AG09319 (cell line): ENCODE measurements at places on chromosomes 1 and 21.

DNA sequence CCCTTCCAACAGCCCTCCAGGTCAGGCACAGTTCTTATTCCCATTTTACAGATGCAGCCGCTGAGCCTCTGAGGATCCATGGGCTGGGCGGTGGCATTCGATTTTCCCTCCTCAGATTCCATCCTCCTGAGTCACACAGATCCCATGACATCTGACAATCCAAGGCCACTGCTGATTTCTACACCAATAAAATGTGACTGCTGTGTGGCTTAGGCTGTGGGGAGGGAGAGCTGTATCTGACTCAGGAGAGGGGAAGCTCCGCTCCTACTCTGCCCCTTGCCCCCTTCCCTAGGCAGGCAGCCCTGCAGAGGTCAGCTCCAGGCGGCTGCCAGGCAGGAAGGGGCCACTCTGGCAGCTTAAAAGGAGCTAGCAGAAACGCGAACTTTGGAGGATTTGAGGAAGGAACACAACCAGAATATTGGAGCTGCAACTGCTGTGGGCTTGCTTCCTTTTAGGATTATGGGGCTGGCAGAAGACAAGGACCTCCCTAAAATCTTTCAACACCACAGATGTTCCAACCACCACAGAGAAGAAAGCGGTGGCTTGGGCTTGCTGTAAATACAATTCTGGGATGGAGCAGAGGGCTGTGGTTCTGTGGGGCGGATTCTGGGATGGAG is 50.0 kb downstream of the MRPL37 start:
- no peak for DNase-seq

- no peak for DNase-seq
Observed at GRCh38 chr1:165907256-165907857, 79.9 kb downstream of the UCK2 start.

- no peak for DNase-seq
Observed at GRCh38 chr1:214420833-214421232, 130.6 kb downstream of the PTPN14 start.

DNA sequence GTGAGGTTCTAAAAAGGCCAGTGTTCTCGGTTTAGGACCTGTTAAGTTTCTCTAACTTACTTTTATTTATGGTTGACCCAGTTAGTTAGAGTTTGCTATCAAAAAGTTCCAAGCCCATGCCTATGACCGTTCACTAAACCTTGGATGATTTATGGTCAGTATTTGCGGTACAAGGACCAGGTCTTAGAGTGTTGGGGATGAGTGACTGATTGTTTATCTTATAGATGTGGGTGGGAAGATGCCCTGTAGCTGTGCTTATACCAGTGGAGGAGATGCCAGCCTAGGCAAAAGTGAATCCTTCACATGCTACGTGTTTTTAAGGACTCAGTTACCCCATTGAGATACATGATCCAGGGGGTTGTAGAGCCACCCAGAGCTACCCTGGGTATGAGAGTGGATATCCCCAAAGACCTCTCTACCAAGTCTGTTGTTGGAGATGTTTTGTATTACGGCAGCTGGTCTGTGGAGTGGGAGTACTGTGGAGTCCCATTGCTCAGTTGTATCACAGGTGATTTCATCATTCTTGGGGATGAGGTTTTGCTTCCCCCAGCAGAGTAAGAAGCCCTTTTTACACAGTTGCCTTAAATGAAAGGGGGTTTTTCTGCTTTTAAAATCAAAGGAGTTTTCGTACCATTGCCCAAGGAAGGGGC is 2.1 kb downstream of the SLC22A15 start:
- no peak for DNase-seq

DNA sequence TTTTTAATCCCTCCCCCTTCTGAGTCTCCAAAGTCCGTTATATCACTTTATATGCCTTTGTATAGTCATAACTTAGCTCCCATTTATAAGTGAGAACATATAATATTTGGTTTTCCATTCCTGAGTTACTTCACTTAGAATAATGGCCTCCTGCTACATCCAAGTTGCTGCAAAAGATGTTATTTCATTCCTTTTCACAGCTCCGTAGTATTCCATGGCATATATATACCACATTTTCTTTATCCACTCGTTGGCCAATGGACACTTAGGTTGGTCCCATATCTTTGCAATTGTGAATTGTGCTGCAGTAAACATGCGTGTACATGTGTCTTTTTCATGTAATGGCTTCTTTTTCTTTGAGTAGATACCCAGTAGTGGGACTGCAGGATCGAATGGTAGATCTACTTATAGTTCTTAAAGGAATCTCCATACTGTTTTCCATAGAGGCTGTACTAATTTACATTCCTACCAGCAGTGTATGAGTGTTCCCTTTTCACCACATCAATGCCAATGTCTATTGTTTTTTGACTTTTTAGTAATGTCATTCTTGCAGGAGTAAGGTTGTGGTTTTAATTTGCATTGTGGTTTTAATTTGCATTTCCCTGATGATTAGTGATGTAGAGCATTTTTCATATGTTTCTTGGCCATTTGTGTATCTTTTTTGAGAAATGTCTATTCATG is 12.3 kb downstream of the MAN1C1 start:
- no peak for DNase-seq

DNA sequence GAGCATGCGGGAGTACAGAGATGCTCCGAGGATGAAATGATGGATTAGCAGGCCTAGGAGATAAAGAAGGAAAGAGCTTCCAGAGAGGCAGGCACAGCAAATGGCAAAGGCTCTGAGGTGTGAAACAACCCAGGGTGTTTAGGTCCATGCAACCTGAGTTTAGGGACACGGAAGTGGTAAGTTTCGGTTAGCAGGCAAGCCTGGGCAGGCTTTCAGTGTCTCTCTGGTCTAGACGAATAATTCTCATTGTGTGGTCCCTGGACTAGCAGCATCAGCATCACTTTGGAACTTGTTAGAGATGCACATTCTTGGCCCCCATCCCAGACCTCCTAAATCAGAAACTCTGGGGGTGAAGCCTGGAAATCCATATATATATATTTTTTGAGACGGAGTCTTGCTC is 18.6 kb downstream of the NKAIN1 start:
- DNase-seq = no peak

DNA sequence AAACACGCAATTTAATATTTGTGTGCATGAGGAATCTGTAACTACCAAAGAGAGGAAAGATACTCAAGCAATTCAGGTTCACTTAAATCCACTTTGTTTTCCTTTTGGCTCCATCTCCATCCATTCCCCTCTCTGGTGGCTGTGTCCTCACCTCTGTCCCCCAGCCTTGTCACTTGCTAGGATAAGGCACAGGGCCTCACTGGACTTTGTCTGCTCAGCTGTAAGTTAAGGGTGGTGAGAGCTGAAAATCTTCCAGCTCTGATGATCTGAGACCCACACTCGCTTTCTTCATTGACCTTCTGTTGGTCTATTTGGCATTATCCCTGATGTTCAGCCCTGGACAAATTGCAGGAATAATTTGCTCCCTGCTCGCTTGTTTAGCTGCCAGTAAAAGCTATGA is 56.5 kb downstream of the RHOU start:
- DNase-seq = no peak

GRCh38 chr1:180160357-180160756 is 5.7 kb downstream of the QSOX1 start:
- no peak for DNase-seq

DNA sequence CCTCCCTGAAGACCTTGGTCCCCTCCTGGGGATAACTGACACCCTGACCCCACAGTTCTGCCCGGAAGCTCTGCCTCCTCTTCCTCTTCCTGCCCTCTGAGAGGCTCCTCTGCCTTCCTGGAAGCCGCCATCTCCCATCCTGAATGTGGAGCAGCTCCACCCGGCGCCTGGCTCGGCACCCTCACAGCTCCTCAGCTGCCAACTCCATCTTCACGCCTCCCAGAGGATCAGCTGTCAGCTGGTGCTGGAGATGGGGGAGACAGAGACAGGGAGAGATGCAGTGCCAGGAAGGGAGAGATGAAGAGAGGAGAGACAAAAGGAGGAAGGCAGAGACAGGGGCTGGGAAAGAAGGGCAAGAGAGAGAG is 210.4 kb upstream of the CSF3R start:
- no peak for DNase-seq

GRCh38 chr1:76577525-76578185 is 289.6 kb upstream of the ST6GALNAC5 start:
- DNase-seq = no peak

DNA sequence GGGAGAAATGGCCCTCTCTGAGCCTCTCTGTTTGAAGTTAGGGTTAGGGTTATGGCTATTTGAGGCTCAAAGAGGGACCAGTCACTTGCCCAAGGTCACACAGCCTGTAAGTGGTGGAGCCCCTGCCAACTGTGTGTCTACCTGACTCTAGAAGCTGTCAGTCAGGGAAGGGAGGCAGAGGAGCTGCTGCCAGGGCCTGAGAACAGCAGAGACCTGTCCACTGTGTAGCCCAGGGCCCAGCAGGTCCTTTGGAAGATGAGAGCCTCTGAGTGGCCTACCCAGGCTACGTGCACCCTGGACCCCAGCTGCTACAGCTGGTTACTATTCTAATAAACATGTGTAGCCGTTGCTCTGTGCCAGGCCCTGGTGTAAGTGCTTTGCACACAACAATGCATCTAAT is 15.1 kb upstream of the EDN2 start:
- DNase-seq = no peak

DNA sequence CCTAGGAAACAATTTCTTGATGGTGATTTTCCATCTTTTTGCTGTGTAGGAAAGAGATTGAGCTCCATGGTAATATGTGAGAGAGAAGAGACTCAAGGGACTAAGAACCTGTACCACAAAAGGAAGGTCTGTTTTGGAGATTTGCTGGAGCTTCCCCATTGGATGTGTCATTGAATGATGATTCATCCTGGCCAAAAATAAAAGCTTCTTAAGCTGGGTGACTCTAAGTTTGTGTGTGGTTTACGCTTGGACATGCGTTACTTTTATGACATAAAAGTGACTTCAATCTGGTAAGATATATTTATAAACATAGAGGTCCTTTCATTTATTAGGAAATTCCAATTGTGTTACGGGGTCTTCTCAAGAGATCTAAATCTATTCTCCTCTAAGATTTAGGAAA is 17.4 kb upstream of the IL19 start:
- DNase-seq = no peak

DNA sequence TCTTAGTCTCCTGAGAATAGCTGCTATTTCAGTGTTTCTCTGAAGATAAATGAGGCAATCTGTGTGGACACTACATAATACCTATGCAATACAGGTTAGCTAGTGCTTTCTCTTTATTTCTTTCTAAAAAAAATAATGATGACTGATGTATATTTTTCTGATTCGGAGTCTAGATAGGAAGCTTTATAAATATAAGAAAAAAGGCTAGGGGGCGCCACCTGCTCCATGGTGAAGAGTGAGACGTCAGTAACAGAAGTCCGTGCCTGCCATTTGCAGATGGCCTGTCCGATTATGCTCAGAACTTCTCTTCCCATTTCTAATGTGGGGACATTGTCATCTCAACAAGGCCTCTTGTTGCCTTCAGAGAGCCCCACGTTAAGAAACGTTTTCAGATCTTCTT is 26.4 kb downstream of the QSOX1 start:
- no peak for DNase-seq

GRCh38 chr1:161084597-161084988 is 4.8 kb downstream of the NECTIN4 start:
- no peak for DNase-seq

DNA sequence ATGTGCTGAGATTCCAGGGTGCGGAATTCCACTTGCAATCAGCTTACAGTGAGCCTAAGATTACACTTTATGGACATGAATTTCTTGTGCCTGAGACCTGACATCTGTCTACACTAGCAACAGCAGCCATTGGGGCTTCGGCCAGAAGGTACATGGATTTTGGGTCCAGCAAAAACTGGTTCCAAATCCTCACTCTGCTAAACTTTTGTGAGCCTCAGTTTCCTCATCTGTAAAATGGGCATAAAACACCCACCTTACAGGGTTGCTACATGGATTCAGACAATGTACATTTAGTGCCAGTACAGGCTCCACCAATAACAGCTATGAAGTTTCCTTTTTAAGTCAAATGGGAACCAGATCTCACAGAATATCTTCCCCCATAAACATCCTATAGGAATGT is 30.8 kb downstream of the RHEX start:
- no peak for DNase-seq

DNA sequence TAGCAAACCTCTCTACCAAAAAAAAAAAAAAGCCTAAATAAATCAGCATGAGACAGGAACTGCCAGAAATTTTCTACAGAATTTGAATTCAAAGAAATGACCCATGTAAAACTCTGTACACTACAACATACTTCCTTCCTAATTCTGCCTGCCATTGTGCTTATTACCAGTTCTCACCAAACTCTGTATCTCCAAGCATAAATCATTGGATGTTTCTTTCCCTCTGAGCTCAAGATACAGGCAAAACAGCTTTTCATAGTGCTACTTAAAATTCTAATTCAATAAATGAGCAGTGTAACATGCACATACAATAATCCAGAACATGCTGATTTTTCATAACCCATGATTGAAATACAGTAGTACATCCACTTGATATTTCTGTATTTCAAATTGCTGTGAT is 87.0 kb downstream of the EIF4G3 start:
- no peak for DNase-seq

- DNase-seq = no peak
Observed at GRCh38 chr21:31363720-31364119, 19.7 kb upstream of the TIAM1 start.

DNA sequence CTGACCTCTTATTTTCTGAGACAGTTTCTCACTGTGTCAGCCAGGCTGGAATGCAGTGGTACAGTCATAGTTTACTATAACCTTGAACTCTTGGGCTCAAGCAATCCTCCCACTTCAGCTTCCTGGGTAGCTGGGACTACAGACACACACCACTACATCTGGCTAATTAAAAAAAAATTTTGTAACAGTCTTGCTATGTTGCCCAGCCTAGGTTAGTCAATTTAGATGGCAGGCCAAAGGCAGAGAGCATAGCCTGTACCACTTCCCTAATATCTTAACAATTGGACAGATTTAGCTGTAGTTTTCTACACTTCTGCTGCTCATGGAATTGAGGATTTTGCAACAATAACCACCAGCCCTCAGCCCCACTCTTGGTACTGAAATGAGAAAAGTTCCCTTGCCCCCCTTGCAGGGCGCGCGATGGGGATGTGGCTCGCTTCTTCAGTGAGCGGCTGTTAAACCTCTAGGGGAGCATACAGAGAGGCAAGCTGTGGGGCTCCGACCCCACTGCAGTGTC is 34.9 kb upstream of the PTGFRN start:
- no peak for DNase-seq

- DNase-seq = no peak
Observed at GRCh38 chr21:17758683-17759082, 60.5 kb downstream of the C21orf91 start.

GRCh38 chr1:153384958-153385580 is 5.8 kb downstream of the S100A8 start:
- DNase-seq = no peak

GRCh38 chr1:229563701-229564100 is 5.2 kb upstream of the ABCB10 start:
- no peak for DNase-seq

DNA sequence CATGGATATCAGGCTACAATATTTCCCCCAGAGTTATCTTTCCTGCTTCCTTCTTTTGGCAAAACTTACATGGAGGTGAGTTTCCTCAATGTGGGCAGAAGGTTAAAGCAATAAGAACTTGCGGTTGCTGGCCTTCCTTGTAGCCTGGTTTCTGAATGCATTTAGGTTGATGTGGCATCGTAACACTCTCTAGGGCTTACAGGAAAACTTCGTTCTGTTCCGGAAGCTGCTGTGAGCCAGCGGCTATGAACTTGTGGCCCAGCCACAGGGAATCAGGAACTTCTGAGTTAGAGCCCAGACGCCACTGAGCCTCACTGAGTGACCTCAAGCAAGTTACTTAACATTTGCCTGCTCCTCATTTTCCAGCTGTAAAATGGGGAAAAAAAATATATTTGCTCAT is 623.4 kb upstream of the ADAMTS5 start:
- peak; percentile 51 for DNase-seq
